ENCODE measurements at places on chromosomes 2 and 18. TPM values are rescaled to one million over a fixed set of nuclear protein-coding genes. Genes with fewer than 3 reads are reported as not detected.

The RAD51AP2 gene
- 0.12 TPM for polyA plus RNA-seq

DNA sequence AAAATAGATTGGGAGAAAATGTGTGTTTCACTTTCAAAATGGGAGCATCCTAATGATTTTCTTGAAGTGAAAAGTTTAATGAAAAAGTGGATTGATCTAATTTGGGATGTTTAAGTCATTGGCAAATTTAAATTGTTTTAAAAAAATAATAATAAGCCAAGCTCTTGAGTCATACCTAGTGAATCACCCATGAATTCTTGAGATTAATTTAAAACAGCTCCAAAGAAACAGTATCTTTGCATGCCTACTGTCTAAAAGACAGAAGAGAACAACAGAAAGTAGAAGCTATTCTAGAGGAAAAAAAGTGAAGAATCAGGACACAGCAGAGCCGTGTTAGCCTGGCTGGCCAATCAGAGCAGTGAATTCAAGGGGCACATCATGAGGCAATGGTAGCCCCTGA is 7.7 kb downstream of the ACVR1C start:
- DNase-seq: no peak

- DNase-seq: no peak
These were observed 128.6 kb downstream of the TSN start for GRCh38 chr2:121884078-121884477.

GRCh38 chr2:104447831-104448434 is 406.0 kb upstream of the POU3F3 start:
- no peak for DNase-seq

DNA sequence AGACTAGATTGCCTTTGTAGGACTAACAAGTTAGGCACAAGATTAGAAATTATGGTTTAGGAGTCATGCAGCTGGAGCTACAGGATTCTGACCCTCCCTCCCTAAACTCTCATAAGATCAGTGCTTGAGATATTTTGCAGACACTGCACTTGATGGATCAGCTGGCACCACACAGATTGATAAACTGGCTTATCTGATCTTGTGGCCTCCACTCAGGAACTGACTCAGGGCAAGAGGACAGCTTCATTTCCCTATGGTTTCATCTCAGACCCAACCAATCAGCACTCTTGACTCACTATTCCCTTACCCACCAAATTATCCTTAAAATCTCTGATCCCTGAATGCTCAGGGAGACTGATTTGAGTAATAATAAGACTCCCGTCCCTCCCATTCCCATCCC is 152.3 kb downstream of the DIS3L2 start:
- no peak for DNase-seq

The CHRNG gene
- polyA plus RNA-seq: 1.3 TPM

GRCh38 chr2:11234309-11234708 is 79.0 kb downstream of the SLC66A3 start:
- no peak for DNase-seq

DNA sequence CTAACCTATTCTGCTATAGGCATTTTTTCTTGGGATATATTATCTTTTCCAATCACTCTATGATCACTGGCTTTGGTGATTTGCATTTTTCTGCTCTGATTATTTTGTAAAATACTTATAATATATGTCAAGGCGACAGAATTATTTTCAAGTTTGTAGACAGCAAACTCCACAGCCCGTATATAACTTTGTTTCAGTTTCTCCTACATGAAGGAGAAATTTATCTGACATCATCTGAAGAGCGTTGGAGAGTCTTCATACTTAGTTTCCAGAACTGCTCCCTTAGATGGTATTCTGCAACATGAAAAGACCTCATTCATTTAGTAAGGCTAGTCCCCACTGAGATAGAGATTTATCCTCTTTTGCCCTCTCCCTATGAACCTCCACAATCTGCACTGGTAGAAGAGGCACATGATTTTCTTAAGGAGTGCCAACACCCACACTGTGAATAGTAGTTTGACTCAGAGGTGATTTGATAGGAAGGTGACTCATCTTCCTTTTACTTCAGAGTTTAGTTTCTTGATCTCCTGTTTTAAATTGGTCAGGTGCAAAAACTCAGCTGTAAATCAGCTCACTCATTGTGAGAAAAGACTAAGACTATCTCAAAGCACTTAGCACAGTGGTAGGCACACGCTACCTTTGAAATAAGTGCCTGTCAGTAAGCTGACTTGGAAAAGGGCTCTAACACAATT is 1848.6 kb upstream of the CELF4 start:
- DNase-seq: no peak

The SRD5A2 gene
- polyA plus RNA-seq: 0.11 TPM

DNA sequence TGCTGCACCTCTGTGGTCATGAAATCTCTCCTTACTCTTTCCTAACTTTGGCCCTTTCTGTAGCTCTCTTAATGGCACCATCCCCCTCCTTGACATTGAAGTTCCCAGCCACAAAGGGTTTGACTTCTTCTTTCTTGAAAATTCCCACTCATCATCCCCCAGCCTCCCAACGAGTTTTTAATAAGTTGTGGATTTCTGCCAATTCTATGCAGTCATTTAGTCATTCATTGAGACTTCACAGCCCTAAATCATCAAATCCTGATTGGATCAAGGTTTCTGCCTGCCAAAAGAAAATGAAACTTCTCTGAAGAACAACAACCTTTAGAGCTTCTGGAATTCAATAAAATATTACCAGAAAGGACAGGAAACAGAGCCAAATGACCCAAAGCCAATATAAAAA is 354.3 kb downstream of the CLIP4 start:
- no peak for DNase-seq

The STARD6 gene
- 0.36 TPM for polyA plus RNA-seq

GRCh38 chr2:201999279-201999678 is 34.4 kb upstream of the FZD7 start:
- DNase-seq: no peak

The CFAP53 gene
- polyA plus RNA-seq: 4.0 TPM

- DNase-seq: no peak
These were observed 415.2 kb upstream of the NETO1 start for GRCh38 chr18:73283032-73283431.

DNA sequence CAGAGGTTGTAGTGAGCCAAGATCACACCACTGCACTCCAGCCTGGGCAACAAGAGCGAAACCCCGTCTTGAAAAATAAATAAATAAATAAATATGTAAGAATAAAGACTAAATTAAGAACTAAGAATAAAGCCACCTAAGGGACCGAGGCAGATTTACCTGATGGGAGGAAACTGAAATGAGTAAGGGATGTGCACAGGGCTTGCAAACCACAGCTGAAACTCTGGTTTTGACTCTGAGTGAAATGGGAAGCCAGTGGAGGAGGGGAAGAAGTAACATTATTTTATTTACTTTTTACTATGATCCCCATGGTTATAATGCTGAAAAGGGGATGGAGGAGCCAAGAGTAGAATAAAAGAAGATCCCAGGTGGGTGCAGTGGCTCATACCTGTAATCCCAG is 107.3 kb downstream of the CABYR start:
- no peak for DNase-seq

DNA sequence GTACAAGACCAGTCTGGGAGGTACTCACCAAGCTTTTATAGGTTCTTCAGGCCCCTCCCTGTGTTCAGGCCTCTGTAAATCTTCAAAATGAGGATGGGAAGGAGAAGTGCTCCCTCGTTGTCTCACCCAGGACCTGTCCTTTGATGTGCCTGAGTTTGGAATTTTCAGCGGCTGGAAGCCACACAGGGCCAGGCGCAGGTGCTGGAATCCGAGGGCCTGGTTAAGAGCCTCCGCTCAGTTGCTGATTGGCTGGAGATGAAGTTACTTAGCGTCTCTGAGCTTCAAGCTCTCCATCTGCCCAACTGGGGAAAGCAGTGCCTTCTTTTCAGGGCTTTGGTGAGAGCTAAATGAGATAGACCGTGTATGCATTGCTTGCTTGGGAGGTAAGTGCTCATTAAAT is 30.0 kb downstream of the HJURP start:
- no peak for DNase-seq

GRCh38 chr2:28683100-28683706 is 68.4 kb upstream of the PPP1CB start:
- DNase-seq: no peak

DNA sequence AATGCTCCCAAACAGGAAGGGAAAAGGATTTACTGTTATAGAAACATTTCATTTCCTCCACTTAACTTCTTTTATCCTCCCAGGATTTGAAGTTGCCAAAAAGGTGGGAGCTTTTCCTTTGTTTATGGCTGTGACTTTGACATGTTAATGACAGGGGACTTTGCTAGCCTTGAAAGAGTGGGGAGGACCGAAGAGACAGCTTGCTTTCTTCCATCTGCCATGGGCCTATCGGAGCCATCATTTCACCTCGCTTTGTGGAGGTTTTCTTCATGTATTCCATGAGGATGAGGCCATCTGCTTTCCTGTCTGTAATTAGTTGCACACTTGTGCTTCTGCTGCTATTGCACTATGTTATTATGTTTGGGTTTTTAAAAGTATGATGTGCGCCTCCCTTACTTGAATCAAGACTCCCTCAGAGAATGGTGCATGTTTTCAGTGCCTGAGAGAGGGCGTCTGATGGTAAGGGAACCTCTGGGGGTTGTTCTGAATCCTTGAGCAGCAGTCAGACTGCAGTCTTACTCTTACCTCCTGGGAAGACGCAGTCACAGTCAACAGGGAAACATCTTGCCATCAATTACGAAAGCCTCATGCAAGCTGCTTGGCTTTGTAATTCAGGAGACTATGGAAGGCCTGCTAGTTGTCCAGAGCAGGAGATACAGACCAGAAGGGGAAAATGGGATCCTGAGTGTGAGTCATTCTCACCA is 173.3 kb upstream of the MGAT5 start:
- no peak for DNase-seq

GRCh38 chr2:62234755-62235655 is 39.1 kb downstream of the B3GNT2 start:
- no peak for DNase-seq

The AUP1 gene
- 125 TPM for polyA plus RNA-seq

- no peak for DNase-seq
These were observed 39.9 kb downstream of the NCK2 start for GRCh38 chr2:105784589-105784988.

The HOXD8 gene
- 182 TPM for polyA plus RNA-seq

The CDK15 gene
- 1.1 TPM for polyA plus RNA-seq

The GNAL gene
- polyA plus RNA-seq: 4.8 TPM

GRCh38 chr18:70331456-70332097 is 42.7 kb downstream of the SOCS6 start:
- peak; percentile 7 for DNase-seq

DNA sequence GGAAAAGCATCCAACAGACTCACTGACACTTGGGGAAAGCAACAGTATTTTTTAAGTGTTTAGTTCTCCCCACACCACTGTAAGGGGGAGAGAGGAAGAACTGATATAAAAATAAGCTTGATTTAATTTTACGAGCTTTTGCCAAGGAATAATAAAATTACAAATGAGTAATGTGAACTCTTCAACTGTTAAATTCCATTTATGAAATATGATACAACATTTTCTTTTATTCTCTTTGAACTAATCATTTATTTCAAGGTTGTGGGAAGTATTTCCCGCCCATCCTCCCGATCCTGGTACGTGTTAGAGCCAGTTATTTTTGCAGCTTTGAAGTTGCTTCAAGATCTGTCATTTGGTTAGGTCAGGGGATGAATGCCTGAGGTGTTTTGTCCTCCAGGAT is 35.2 kb downstream of the WDPCP start:
- no peak for DNase-seq

DNA sequence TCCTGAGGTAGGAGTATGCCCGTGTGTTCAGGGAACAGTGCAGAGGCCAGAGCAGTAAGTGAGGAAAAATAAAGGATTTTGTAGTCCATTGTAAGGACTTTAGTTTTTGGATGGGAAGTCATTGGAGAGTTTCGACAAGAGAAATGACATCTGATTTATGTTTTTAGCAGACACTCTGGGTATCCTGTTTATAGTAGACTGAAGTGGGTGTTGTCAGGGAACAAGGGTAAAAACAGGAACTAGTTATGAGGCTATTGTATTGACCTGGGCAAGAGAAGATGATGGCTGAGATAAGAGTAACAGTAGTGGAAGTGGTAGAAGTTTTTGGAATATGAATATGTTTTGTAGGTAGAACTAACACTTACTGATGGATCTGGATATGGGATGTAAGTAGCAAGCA is 59.8 kb downstream of the GTF2A1L start:
- no peak for DNase-seq

DNA sequence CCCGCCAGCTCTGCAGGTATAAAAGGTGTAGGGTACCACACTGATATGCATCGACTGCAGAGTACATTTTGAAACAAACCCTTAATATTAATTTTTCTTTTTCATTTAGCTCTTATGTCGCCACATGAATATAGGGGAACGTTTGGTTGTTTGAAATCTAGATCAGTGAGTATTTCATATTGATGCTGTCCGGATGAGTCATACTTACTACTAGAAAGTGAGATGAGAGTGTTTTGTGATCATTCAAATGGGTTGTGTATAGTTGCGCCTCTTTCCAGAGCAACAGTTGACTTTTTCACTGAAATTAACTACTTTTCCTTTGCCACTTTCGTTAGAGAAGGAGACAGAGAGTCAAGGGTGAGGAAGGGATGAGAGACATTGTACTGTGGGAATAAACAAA is 24.6 kb downstream of the NPAS2 start:
- no peak for DNase-seq

DNA sequence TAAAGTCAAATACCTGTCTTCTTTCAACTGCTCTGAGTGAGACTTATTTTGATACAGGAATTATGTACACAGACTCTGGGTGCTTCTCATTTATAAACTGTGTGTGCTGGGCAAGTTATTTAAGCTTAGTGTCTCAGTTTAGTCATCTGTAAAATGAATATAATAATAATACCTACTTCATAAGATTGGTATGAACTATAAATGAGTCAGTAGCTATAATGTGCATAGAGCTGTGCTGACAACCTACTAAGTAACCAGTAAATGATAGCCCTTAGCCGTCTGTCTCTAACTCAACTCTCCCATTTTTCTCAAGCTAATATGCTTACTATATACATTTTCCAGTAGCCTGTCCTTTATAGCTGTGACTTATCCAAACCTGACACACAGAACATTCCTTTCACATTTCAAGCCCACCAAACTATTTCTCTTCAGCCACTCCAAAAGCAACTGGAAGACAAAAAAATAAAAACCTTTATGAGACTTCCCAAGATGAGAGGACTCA is 319.8 kb downstream of the ETAA1 start:
- DNase-seq: no peak
